ENCODE measurements at places on chromosomes 4 and X. TPM values are rescaled to one million over a fixed set of nuclear protein-coding genes. Genes with fewer than 3 reads are reported as not detected.

C1QTNF7 gene
- 0.06 TPM for polyA plus RNA-seq

DNA sequence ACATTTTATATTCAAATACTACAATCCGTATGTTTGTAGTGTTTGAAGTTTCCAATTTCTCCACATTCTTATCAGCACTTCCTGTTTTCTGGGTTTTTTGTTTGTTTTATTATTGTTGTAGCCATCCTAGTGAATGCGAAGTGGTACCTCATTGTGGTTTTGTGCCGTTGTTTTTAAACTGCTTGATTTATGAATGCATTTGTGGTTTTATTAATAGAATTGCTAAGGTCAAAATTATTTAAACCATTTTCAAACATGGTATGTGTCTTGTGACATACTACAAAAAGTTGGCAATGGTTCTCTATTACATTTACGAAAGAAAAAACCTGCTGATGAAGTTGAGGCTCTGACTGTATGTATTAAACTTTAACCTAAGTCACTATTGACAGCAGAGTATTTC, 780.0 kb upstream of the MAGEB2 start:
- no peak for DNase-seq

NFKB1 gene
- 14.9 TPM for polyA plus RNA-seq

DNA sequence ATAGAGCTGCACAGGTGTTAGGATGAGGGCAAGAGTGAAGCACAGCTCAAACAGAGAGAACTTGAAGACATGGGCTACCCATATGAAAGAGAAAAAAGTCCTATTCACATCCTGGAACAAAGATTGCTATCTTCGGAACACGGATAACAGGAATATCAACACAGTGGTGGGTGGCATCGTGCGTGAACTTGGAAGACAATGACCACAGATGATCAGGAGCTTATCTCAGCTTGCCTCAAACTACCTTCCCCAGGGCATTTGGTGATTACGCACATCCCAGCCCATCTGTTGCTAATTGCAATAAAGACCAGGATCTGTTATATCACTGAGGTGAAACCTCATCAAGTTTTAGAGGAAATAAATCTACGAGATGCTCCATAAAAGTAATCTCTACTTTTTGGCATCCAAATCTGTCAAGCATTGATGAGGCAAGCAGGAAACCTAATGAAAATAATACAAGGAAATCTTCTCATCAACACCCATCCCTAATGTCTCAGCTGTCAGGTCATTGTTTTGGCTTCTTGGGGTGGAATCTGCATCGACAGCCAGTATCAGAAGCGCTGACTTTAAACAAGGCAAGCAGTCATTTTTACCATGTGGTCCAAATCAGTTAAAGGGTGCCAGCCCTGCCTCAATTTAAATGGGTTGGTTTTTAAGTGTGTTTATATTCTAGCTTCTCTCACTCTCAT, 188.2 kb downstream of the SPCS3 start:
- DNase-seq = no peak

- no peak for DNase-seq
Measured at GRCh38 chr4:125911058-125911457, 596.3 kb downstream of the FAT4 start.

- no peak for DNase-seq
Measured at GRCh38 chrX:700936-701335, 70.3 kb downstream of the SHOX start.

- DNase-seq = no peak
Measured at GRCh38 chr4:120536884-120537283, 385.6 kb downstream of the PRDM5 start.

NSUN7 gene
- 0.18 TPM for polyA plus RNA-seq

DNA sequence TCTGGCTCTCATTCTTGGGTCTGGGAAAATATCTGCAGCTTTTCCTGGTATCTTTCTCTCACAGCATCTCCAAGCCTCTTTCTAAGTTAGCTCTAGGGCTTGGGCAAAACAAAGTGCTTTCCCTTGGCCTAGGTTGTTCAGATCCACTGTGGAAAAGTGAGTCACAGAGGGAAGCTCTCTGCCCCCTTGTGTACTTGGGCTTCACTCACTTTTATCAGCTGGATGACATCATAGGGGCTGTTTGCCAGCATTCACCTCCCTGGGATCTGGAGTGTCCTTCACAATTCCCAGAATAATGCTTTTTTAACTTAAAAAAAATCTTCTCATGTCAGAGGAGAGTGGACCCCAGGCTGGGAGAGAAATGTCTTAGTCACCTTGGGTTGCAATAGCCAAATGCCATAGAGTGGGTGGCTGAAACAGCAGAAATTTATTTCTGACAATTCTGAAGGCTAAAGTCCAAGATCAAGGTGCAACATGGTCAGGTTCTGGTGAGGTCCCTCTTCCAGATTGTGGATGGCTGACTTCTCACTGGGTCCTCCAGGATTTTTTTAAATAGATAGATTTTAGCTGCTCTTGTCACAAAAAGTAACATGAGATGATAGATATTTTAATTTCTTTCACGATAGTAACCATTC, 247.8 kb downstream of the SH2D1A start:
- no peak for DNase-seq

GRCh38 chr4:76526585-76526990, 91.6 kb downstream of the SHROOM3 start:
- DNase-seq = no peak

GRCh38 chrX:26262121-26262523, 46.2 kb downstream of the MAGEB5 start:
- no peak for DNase-seq

GRCh38 chrX:20796450-20796849, 529.7 kb upstream of the RPS6KA3 start:
- DNase-seq = no peak

RAB33A gene
- polyA plus RNA-seq = 5.1 TPM

DNA sequence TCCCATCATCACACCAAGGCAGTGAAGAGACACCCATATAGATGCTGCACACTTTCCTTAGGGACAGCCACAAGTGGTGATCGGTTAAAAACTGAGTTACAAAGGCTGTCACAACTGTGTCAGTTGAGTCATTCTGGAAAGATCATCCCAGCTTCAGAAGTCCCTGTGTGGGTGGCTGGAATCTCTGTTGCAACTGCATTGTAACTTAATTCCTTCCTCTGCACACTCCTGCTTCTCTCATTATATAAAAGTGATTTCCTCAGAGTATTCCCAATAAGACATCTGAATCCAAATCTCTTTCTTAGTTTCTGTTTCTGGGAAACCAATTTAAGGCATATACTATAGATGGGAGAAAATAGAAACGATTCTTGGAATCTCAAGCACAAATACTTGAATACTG, 88.1 kb downstream of the FSTL5 start:
- no peak for DNase-seq

TMEM255A gene
- polyA plus RNA-seq = 0.10 TPM
